ENCODE measurements at places on chromosomes 3 and 15.

DNA sequence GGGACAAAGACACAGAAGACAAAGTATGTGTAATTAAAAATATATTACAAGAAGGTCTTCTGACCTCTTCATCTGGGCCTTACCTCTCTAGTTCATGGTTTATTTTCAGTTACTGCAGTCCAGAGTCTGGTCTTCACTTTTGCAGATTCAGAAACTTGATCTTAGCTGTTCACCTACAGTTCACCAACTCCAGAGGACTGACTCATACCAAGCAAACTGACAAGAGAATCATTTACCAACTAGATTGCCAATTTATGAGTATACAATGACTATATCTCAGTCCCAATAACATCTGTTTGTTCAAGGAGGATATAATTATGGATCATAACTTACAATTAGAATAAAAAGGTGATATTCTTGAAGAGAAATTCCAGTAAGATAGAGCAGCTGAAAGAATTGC, 9.0 kb downstream of the P2RY1 start:
- DNase-seq, result no peak

DNA sequence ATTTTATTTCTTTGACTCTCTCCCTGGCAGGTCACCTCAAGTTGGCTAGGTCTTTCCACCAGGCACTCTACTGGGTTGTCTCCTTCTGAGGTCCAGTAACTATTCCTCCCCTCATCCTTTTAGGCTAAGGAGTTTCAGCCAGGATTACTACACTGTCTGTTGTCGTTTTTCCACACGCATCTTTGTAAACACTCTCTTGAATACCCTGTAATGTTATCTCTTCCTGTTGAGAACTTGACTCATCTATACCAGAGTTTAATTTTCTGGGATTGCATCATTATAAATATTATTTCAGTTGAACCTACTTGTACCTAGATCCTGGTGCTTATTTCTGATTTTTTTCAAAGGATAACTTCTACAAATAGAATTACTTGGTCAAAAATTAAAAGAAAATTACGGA, 138.3 kb downstream of the SQOR start:
- no peak for DNase-seq

- no peak for DNase-seq
Observed at GRCh38 chr15:32872621-32873283, 154.9 kb downstream of the GREM1 start.

- no peak for DNase-seq
Observed at GRCh38 chr3:64599651-64600050, 88.1 kb downstream of the ADAMTS9 start.

- no peak for DNase-seq
Observed at GRCh38 chr3:141412936-141413354, 44.6 kb downstream of the ZBTB38 start.

- no peak for DNase-seq
Observed at GRCh38 chr3:16130066-16130465, 44.4 kb upstream of the GALNT15 start.

DNA sequence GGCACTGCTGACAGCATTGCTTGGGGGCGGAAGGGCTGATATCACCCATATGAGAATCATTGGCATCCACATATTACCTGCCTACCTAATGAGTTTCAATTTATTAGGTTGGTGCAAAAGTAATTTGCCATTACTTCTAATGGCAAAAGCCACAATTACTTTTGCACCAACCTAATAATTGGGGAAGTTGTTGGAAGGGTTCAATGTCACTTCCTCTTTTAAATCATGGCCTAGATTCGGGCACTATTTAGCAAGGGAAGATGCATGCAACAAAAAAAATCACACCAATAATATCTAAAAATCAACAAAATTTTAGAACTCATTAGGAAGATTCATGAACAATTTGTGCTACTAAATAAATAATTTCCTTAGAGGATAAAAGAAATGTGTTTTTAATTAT, 56.0 kb upstream of the AGTR1 start:
- DNase-seq, result no peak

DNA sequence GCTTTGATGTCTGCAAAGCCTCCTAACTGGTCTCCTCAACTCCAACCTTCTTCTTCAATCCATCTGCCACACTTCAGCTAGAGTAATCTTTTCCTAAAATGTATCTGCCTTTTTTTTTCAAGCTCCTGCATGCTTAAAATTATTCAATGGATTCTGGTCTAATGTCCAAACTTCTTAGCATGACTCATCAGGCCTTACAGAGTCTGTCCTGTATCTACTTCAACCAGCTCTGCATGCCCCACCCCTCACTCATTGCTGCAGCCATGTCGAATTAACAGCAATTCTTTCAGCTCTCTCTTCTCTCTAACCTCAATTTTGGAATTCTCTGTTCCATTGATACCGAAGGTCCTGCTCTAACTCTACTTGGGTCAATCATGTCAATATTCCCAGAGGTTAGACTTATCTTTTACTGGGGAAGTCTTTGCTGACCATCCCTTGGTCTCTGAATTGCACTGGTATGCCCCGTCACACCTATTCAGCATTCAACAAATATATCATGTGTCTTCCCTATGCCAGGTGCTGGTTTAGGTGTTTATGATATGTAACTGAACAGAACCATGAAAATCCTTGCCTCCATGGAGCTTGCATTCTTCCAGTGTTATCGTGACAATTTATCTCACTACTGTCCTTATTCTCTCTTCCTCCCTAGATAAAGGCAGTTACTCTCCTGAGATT, 88.5 kb upstream of the NANOGP8 start:
- DNase-seq, result no peak

DNA sequence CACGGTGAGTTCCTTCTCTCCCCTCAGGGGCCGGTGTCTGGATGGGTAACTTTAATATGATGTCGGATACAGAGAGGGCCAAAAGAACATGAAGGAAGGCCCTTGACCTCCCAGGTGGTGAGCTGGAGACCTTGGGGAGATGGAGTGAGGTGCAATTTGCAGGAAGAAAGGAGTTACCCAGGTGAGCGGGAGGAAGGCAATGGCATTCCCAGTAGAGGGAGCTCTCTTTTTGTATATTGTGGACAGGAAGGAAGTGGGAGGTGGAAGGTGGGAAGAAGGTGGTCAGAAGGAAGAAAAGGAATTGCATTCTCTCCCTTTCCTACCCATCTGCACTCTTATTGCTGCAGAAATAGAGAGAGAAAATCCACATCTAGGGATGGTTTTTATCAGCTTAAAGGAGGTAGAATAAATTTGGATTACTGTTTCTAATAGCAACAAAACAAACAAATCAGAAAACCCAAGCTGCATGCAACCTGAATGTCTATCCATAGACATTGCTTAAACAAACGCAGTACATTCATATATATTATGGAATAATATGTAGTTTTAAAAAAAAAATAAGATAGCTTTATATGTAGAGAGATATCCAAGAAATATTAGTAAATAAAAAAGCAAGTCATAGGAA, 169.0 kb upstream of the TSC22D2 start:
- DNase-seq, result peak; percentile 51

DNA sequence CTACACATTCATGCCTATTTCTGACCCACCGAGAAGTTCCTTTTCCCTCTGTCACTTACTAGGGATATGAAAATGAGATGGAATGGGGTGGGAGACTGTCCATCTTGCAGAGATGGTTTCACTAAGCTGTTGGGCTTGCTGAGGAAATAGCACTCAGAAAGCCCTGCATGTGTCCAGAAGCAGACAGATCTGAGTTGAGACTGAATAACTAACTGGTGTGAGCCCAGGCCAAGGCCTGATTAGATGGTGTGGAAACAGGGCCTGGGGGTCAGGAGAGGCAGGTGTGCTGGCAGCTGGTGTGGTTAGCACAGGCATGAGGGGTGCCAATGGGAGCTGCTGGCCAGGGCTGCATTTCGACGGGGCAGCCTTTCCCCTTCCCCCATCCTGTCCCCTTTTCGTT, 72.1 kb downstream of the CLSTN2 start:
- no peak for DNase-seq

DNA sequence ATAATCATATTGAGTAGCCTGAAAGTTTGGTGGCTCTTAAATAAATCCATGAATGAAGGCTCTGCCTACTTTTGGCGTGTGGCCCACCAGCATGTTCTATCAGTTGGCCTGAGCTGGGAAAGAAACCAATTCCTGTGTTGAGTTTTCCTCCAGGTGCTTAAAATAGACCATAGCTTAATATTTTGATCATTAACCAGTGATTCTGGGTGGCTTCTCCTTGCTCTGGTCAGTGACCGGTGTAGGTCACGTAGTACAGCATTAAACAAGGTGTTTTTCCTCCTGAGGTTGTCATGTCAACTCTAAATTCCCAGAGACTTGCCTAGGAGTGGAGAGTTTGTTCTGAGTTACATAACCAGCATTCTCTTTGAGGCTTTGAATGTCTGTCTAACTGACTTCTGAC, 1.3 kb downstream of the HHLA2 start:
- no peak for DNase-seq

DNA sequence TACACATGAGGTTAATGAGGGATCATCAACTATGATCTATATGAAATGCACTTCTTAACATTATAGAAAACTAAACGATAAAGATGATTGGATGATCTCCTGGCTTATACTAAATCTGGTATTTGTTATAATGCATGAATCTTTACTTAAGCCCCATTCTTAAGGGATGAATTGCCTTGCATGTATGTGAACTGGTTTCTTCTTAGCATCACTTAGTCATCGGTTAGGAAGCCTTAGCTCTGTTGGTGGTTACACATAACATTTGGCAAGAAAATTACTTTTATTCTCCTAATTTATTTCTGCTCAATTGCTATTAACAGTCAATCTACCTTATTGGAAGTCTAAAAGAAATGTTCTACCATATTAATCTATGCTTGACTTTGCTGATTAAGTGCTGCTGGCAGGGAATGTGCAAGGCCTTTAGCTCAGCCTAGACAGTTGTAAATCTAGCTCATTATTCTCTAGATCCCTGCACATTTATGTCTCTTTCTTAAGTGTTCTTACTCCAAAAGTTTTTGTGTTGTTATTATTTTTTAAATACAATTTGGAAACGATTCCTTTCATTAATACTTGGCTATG, 356.0 kb downstream of the ZPLD1 start:
- DNase-seq, result no peak

DNA sequence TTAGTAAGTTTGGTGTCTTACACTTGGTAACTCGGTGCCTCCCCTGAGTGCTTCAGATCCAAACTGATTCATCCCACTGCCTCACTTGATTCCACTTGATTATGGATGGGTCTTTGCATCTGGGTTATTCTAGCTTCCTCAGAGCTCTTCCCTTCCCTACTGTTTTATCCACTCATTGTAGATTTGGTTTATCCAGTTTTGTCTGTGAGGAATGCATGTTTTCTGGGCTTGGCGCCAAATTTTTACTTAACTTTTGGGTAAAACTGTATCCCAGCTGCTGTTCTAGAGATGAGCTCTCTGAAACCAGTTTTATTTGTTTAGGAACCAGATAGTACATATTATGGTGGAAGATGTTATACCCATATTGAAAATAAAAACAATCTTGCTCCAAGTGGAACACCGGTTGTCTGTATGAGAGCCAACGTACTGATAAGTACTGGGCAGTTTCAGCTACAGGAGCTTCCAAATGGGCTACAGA, 20.9 kb downstream of the RAD54L2 start:
- DNase-seq, result no peak

GRCh38 chr3:168342946-168343850, 247.5 kb upstream of the GOLIM4 start:
- no peak for DNase-seq

DNA sequence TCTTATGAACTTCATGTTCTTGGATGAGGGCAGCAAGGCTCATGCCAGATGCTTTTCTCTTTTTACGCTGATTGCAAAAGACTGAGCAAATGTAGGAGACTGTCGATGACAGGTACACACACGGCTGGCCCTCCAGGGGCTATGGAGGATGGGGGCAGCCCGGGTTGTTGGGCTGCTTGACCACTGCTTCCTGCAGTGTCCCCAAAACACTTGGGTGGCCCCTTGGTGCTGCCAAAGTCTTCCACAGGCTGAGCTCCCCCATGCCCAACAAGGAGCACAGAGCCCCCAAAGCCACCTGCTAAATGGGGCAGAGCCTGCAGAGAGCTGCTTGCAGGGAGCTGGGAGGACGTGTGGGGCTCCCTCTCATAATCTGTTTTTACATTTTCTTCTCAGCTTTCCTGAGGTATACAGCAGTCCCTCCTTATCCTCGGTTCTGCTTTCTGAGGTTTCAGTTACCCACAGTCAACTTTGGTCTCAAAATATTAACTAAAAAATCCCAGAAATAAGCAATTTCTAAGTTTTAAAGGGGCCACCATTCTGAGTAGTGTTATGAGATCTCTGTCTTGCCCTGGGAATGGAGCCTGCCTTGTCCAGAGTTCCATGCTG, 7.3 kb downstream of the PRR23E start:
- DNase-seq, result no peak

- DNase-seq, result no peak
Observed at GRCh38 chr15:82808634-82809041, 790 bp upstream of the WHAMM start.

- no peak for DNase-seq
Observed at GRCh38 chr3:126003447-126004190, 34.6 kb downstream of the ROPN1B start.

DNA sequence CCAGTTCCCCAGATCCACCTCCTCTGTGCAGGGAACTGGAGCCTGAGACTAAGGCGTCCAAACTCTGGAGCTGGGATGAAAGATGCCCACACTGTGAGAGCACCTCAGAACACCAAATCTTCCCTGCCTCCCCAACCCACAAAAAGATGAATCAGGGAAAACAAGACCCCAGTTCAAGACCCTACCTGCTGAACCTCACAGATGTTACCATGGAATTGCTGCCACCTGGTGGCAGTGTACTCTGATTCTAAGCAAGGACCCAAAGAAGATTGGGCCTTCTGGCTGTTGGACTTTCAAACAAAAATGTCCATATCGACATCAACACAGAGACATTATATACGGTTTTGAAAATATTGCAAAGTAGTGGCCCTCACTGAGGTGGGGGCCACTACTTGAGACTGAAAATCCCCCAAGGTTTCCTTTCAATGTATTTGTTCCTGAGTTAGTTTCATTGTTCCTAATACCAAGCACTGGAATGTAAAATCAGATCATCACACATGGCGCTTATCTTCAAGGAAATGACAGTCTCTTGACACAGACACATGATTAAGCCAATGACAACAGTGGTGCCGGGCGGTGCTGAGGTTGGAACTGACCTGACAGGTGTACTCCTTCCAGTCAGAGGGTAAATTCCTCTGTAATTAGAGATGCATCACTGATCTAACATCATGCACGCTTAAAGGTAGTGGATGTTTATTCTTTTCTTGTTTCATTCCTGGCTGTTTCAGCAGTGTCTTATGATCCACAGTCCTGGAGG, 67.6 kb downstream of the SLC6A11 start:
- peak; percentile 9 for DNase-seq
